ENCODE measurements at places on chromosomes 6 and 20. TPM values are rescaled to one million over a fixed set of nuclear protein-coding genes. Genes with fewer than 3 reads are reported as not detected.

The CDC5L gene
- 12.6 TPM for polyA plus RNA-seq

The ROMO1 gene
- polyA plus RNA-seq: 195 TPM

The FKBP5 gene
- polyA plus RNA-seq: 48.0 TPM

The SEL1L2 gene
- not detected for polyA plus RNA-seq

DNA sequence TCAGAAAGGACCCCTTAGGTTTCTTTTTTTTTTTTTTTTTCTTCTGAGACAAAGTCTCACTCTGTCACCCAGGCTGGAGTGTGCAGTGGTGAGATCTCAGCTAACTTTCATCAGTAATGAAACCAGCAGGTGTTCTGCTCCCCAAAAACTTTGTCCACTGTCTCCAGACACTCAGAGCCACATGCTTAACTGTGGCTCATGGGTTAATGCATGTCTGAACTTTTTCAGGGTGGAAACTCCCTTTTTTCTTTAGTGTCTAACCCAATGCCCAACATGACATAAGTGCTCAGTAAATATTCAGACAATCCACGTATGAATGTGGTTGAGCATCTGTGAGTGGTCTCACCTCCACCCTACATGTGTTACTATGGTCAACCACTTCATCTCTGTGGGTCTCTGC, 45.4 kb downstream of the MYB start:
- H3K27ac ChIP-seq: no peak overlapping the region
- DNase-seq: no peak
- H3K4me3 ChIP-seq: no peak overlapping the region
- no peaks in the 10 kb centered on the region for H3K4me1 ChIP-seq
- no peaks in the 10 kb centered on the region for H3K36me3 ChIP-seq

DNA sequence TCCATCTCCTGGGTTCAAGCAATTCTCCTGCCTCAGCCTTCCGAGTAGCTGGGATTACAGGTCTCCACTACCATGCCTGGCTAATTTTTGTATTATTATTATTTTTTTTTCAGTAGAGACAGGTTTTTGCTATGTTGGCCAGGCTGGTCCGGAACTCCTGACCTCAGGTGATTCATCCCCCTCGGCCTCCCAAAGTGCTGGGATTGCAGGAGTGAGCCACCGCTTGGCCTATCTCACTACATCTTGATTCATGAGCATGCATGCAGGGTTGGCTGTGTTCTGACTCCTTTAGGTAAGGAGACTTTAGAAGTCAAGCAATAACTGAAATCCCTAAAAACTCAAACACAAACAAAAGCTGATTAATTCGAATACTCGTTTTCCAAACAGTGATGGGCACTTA, 80.9 kb downstream of the GJA1 start:
- H3K4me1 ChIP-seq: no peaks in the 10 kb centered on the region
- no peak for DNase-seq
- H3K27ac ChIP-seq: no peak overlapping the region
- no peak overlapping the region for H3K4me3 ChIP-seq

- H3K4me3 ChIP-seq: no peak overlapping the region
- no peaks in the 10 kb centered on the region for H3K27me3 ChIP-seq
- peak overlapping the region; percentile 18 for H3K27ac ChIP-seq
- DNase-seq: peak; percentile 30
- peaks cover 11% of the 10 kb centered on the region for H3K4me1 ChIP-seq
Measured at GRCh38 chr6:110217266-110217665, 37.0 kb downstream of the CDC40 start.

DNA sequence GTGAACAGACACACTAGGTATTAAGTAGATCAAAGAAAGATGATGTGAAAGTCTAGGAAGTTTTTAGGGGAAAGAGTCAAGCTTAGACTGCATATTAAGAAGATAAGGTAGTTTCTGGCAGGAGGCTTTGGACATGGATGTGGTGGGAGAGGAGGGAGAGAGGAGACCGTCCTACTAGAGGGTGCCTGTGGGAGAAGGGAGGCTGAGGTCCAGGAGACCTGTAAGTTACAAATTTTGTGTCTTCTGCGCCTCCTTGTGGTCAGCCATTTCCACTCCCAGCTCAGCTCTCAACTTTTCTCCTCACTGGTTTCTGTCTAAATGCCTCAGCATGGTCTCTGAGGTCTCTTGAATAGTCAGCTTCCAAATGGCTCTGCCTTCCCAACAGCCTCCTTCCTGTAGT, 193.5 kb downstream of the UNC5CL start:
- no peak overlapping the region for H3K4me3 ChIP-seq
- no peak overlapping the region for H3K27ac ChIP-seq
- H3K4me1 ChIP-seq: no peaks in the 10 kb centered on the region
- no peak for DNase-seq
- H3K36me3 ChIP-seq: no peaks in the 10 kb centered on the region

DNA sequence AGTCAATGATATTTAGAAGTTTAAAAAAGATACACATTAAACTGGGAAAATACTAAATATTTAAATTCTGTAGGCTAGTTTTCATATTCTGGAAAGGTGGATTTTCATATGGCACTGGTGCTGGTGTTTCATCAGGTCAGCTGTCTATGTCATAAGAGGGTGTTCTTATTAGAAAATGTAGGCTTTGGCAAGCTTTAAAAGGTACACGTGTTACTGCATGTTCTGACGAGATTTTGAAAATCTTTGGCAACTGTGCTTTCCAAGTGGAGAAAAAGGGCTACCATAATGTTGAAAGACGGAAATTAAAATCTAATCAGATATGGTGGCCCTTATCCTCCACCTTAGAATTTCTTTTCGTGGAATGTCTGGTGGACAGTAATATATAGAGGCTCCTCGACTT, 30.0 kb downstream of the SLC22A3 start:
- peaks cover 29% of the 10 kb centered on the region for H3K4me1 ChIP-seq
- no peak for DNase-seq
- H3K4me3 ChIP-seq: no peak overlapping the region
- no peaks in the 10 kb centered on the region for H3K36me3 ChIP-seq
- H3K27me3 ChIP-seq: no peaks in the 10 kb centered on the region

DNA sequence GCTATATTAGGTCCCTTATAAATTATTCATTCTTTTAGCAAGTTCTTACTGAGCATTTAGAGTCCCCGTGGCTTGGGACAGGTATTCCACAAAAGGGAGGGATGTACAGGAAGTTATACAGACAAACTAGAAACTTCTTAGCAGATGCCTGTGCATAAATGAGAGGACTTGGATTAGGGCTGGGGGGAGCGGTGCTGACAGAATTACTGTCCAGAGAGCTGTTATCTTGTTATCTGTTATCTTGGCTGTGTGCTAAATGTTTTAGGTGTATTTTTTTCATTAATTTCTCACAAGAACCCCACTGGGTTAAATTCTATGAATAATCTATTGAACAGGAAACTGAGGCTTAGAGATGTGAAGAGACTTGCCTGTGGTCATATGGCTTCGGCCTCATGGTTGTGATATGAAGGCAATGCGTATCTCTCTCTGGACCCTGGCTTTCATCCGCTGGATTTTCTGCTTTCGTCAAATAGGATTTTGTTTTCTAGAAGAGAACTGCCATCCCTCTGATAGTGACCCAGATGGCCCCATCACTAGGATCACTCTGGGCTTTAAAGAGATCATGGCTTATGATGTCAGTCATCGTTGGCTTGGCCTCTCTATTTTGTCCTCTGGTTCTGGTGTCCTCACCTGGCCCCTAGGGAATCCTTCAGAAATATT, 32.3 kb upstream of the RREB1 start:
- no peak for DNase-seq
- no peak overlapping the region for H3K27ac ChIP-seq
- H3K4me3 ChIP-seq: no peak overlapping the region
- no peaks in the 10 kb centered on the region for H3K36me3 ChIP-seq

- no peak overlapping the region for H3K27ac ChIP-seq
- H3K27me3 ChIP-seq: no peaks in the 10 kb centered on the region
- H3K4me3 ChIP-seq: no peak overlapping the region
- no peaks in the 10 kb centered on the region for H3K36me3 ChIP-seq
- no peak for DNase-seq
Measured at GRCh38 chr20:36093804-36094145, 60.8 kb upstream of the EPB41L1 start.

DNA sequence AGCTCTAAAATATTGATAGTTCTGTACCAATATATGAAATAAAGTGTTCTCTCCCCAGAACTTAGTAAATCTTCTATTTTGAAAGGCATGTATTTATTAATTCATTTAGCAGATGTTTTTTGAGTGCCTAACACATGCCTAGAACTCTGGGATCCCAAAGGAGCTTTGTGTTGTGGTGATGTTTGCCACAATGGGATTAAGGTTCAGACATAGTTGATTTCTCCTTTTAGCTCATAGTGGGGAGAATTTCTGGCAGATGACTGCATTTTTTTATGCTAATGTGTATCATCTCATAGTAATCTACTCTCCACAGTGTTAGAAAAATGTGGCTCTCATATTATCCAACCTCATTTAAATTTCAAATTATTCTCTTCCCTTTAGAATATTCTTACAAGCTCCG, 21.7 kb downstream of the MYB start:
- H3K36me3 ChIP-seq: no peaks in the 10 kb centered on the region
- DNase-seq: no peak
- no peaks in the 10 kb centered on the region for H3K4me1 ChIP-seq
- no peak overlapping the region for H3K4me3 ChIP-seq

DNA sequence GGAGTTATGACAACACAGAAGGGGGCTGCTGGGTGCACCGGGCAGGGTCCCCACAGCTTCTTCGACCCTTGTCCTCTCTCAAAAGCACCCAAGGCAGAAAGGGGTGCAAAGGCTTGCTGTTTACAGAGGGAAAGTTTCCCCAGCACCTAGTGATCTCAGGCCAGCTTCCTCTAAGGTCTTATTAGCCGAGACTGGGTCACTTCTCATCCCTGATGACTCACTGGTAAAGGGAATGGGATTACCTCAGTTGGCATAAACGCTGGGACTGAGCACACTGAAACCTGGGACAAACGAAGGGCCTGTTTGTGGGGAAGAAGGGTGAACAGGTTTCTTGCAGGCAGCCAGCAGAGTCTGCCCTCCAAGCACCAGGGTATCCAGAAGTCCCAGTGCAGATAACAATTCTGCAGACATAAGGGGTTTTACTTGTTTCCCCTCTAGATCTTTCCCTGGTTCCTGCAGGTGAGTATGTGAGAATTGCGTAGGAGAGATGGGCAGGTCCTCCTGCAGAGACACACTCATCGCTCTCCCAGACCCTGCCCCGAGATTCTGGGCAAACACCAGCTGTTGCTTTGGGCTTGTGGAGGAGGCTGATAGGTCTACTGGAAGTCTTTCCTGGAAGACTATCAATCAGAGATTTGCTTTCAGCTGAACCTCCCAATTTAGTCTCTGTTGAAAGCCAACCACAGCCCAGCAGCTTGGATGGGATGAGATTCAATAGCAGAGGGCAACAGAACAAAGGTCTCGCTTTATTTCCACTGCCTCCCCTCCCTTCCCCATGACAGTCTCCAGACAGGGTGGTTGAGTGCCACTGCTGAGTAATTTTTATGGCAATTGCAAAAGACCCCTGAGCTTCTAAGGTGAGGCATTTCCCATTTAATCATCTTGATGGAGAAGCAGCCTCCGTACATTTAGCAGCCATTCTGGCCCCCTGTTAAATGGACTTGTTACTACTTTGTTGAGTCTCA, 25.7 kb downstream of the KCNG1 start:
- H3K36me3 ChIP-seq: no peaks in the 10 kb centered on the region
- no peak for DNase-seq
- H3K27me3 ChIP-seq: no peaks in the 10 kb centered on the region
- H3K4me1 ChIP-seq: peaks cover 13% of the 10 kb centered on the region

- H3K4me1 ChIP-seq: peaks cover 32% of the 10 kb centered on the region
- H3K27me3 ChIP-seq: no peaks in the 10 kb centered on the region
- peak overlapping the region; percentile 32 for H3K4me3 ChIP-seq
- H3K27ac ChIP-seq: peak overlapping the region; percentile 98
- no peaks in the 10 kb centered on the region for H3K36me3 ChIP-seq
Measured at GRCh38 chr6:150857062-150857944, 8.2 kb upstream of the MTHFD1L start.

DNA sequence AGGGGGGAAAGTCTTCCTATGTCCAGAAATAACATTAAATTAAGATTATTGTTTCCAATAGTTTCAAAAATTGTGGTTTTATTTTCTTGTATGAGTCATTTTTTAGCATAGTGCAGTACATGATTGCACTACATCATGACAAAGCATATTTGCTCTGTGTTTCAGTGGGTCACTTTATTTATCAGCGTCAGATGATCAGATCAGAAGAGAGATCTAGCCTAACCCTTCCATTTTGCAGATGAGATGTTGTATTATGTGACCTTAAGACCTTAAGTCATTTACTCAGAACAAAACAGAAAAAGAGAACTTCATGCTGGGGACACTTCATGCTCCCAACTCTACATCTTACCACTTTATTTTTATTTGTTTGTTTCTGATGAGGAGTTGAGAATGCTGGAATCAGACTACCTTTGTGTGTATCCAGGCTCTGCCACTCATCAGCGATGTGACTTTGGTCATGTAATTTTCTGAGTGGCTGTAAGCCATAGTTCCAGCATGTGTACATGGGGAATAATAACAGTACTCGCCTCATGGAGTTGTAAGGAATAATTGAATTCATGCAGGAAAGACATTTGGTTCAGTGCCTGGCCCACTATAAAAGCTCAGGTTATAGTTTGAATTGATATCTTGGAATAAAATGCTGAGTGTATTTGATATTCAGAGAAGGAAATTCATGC, 13.5 kb downstream of the EYA4 start:
- no peaks in the 10 kb centered on the region for H3K27me3 ChIP-seq
- H3K36me3 ChIP-seq: no peaks in the 10 kb centered on the region
- H3K27ac ChIP-seq: no peak overlapping the region
- no peak for DNase-seq
- H3K4me3 ChIP-seq: no peak overlapping the region

- H3K27ac ChIP-seq: no peak overlapping the region
- no peak overlapping the region for H3K4me3 ChIP-seq
- H3K27me3 ChIP-seq: no peaks in the 10 kb centered on the region
- DNase-seq: no peak
- peaks cover 11% of the 10 kb centered on the region for H3K4me1 ChIP-seq
Measured at GRCh38 chr6:158912655-158913054, 87.3 kb downstream of the RSPH3 start.

Data from keratinocyte (primary cell).